ENCODE measurements at places on chromosomes 16 and 17. TPM values are rescaled to one million over a fixed set of nuclear protein-coding genes. Genes with fewer than 3 reads are reported as not detected.

TNFRSF13B gene
- total RNA-seq = not detected

PIGS gene
- 61.2 TPM for total RNA-seq

FBXW10 gene
- not detected for total RNA-seq

KRTAP9-2 gene
- total RNA-seq = not detected

KRT31 gene
- total RNA-seq = not detected

IRX3 gene
- total RNA-seq = 1.1 TPM
